ENCODE measurements at places on chromosomes 3 and 15. TPM values are rescaled to one million over a fixed set of nuclear protein-coding genes. Genes with fewer than 3 reads are reported as not detected.

The PAQR5 gene
- total RNA-seq: not detected

DNA sequence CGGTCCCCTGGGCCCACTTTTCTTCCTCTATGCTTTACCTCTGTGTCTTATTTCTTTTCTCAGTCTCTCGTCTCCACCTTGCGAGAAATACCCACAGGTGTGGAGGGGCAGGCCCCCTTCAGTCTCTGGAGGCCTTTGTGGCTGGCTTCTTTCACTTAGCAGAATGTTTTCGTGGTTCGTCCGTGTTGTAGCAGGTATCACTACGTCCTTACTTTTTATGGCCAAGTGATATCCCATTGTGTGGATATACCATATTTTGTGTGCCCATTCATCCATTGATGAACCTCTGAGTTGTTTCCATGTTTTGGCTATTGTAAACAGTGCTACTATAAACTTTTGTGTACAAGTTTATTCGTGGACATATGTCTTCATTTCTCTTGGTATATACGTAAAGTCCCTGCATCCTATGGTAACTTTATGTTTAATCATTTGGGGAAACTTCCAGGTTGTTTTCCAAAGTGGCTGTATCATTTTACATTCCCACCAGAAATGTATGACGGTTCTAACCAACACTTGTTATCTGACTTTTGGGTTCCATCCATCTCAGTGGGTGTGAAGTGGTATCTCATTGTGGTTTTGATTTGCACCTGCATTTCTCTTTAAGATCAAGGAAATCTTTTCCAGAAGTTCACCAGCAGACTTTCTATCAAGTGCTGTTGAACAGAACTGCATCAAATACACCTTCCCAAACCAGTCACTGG lies 5.6 kb downstream of the PIGZ start:
- H3K36me3 ChIP-seq: no peaks in the 10 kb centered on the region
- H3K27me3 ChIP-seq: no peaks in the 10 kb centered on the region
- DNase-seq: no peak
- no peak overlapping the region for H3K27ac ChIP-seq
- no peaks in the 10 kb centered on the region for H3K4me1 ChIP-seq

DNA sequence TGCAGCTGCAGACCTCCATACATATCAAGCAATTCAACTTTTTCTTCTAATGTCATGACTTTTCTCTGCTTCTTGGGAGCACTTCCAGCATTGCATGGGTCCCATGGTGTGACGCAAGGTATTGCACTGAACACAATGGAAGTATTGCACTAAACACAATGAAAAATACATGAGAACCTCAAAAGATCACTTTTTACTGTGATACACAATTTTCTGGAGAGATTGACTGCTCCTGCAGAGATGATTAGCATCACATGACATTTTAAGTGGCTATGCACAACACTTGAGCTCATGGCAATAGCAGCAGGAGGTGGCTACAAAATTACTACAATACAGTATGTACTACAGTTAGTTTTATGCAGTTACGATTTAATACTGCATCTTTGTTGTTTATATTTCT lies 113.5 kb upstream of the BHLHE40 start:
- peaks cover 25% of the 10 kb centered on the region for H3K4me1 ChIP-seq
- no peak overlapping the region for H3K27ac ChIP-seq
- H3K27me3 ChIP-seq: no peaks in the 10 kb centered on the region
- no peaks in the 10 kb centered on the region for H3K36me3 ChIP-seq
- no peak for DNase-seq
- no peak overlapping the region for H3K4me3 ChIP-seq

- no peaks in the 10 kb centered on the region for H3K36me3 ChIP-seq
- no peaks in the 10 kb centered on the region for H3K4me1 ChIP-seq
- no peak overlapping the region for H3K4me3 ChIP-seq
- no peak for DNase-seq
These were observed 153.4 kb upstream of the UMPS start for GRCh38 chr3:124576565-124577493.

- H3K27me3 ChIP-seq: peaks cover 26% of the 10 kb centered on the region
- H3K4me1 ChIP-seq: no peaks in the 10 kb centered on the region
- H3K36me3 ChIP-seq: no peaks in the 10 kb centered on the region
- H3K27ac ChIP-seq: no peak overlapping the region
These were observed 6.6 kb downstream of the PROK2 start for GRCh38 chr3:71778353-71778752.

All from CD8-positive, alpha-beta memory T cell (primary cell).